Activated T-helper 1 cell treated with anti-CD3 and anti-CD28 coated beads, Interleukin-12 subunit alpha, Interleukin-12 subunit beta, Interleukin-2, Interleukin-4 antibody, amounts not matched to agents 30 ng/mL and 10 ng/mL and 1 ng/mL, durations not matched to agents 14 hours and 24 hours and 36 hours (primary cell): ENCODE measurements at places on chromosomes 11 and 22. TPM values are rescaled to one million over a fixed set of nuclear protein-coding genes. Genes with fewer than 3 reads are reported as not detected.

The DHCR7 gene
- total RNA-seq: 100 and 106 TPM in 2 replicates

The CD44 gene
- 547 and 550 TPM in 2 replicates for total RNA-seq

The IGLL1 gene
- total RNA-seq: not detected in 2 replicates

The ESAM gene
- total RNA-seq: 0.52 and 0.64 TPM in 2 replicates

DNA sequence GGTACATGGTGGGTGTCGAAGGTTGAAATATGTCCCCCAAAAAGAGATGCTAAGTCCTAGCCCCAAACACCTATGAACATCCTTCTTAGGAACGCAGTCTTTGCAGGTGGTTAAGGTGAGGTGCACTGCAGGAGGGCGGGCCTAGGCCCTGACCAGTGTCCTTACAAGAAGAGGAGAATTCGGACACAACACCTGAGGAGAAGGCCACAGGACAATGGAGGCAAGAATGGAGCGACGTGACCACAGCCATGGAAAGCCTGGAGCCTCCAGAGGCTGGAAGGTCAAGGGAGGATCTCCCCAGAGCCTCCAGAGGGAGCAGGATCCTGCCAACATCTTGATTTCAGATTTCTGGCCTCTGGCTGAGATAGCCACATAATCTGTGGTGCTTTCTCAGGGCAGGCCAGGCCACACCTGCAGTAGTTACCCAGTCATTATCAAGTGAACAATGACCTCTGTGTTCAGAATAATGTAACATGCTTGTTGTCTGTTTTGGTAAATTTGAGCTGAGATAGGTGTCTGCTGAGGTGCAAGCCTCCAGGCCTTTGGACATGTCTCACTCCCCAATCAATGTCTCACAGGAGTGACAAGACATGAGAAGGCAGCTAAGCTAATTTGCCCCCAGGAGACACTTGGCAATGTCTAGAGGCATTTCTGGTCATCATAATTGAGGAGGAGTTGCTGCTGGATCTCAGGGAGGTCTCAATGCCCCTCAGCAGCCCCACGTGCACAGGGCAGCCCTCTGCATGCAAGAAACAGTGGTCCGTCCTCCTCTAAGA, 498.9 kb downstream of the BRD1 start:
- no peak overlapping the region for H3K27ac ChIP-seq
- H3K4me3 ChIP-seq: no peak overlapping the region
- H3K4me1 ChIP-seq: no peaks in the 10 kb centered on the region
- no peaks in the 10 kb centered on the region for H3K27me3 ChIP-seq
- H3K36me3 ChIP-seq: no peaks in the 10 kb centered on the region

- H3K27ac ChIP-seq: no peak overlapping the region
- peaks cover 5% of the 10 kb centered on the region for H3K36me3 ChIP-seq
- no peak overlapping the region for H3K4me3 ChIP-seq
- peaks cover 16% of the 10 kb centered on the region for H3K4me1 ChIP-seq
- DNase-seq: no peak
These were observed 246.6 kb downstream of the FAM76B start for GRCh38 chr11:95542868-95543551.

- H3K4me3 ChIP-seq: no peak overlapping the region
- peak overlapping the region; percentile 16 for H3K27ac ChIP-seq
- peaks cover 40% of the 10 kb centered on the region for H3K36me3 ChIP-seq
- DNase-seq: no peak
- peaks cover 79% of the 10 kb centered on the region for H3K4me1 ChIP-seq
These were observed 9.8 kb downstream of the MIAT start for GRCh38 chr22:26667140-26667539.

DNA sequence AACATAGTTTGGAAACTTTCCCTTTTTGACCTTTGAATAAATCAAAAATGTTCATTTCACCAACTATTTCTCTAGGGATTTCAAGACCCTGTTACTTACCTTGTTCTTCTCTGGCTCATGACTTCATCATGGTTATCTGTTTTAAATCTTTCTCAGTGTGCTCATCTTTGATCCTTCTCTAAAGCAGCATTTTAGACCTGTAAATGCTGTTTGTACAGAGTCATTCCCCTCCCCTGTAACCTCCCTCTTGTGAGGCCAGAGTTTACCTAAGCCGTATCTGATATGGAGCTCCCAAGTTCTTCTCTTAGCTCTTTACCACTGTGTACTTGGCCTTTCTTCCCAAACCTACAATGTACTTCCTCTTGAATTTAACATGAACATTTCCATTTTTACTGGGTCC, 56.0 kb downstream of the ACER3 start:
- no peak overlapping the region for H3K4me3 ChIP-seq
- no peaks in the 10 kb centered on the region for H3K36me3 ChIP-seq
- no peak for DNase-seq

GRCh38 chr11:794013-794765, 3.9 kb downstream of the SLC25A22 start:
- peak overlapping the region; percentile 59 for H3K4me3 ChIP-seq
- H3K27me3 ChIP-seq: no peaks in the 10 kb centered on the region
- H3K4me1 ChIP-seq: peaks cover 4% of the 10 kb centered on the region
- H3K36me3 ChIP-seq: peaks cover 6% of the 10 kb centered on the region
